ENCODE measurements at places on chromosomes 11 and 22.

DNA sequence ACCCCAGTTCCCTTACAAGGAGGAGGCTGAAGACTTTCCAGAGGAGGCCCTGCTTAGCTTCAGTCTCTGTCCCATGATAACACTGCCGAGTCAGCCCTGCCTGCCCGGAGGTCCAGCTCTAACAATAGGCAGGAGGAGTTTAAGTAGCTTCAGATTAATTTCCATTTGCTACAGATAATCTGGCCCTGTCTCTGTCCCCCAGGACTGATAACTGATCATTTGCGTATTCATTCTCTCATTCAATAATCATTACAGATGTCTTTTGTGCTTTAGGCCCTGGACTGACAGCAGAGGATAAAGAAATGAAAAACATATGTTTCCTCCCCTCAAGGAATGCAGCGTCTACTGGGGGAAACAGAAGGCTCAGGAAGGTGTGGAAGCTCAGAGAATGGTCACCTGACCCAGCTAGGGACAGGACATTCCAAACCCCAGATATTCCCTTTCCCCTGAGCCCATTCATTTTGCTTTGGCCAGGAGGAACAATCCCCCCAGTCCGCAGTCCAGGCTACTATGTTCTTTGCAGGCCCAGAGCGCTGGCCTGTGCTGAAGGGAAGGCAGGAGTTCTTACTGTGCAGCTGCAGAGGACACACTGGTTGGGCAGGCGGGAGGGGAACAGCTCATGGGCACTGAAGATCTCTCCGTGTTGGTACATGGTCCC lies 20.8 kb downstream of the CHRDL2 start:
- no peak for DNase-seq

- DNase-seq: no peak
These were observed 17.5 kb downstream of the MRGPRG start for GRCh38 chr11:3201112-3201581.

DNA sequence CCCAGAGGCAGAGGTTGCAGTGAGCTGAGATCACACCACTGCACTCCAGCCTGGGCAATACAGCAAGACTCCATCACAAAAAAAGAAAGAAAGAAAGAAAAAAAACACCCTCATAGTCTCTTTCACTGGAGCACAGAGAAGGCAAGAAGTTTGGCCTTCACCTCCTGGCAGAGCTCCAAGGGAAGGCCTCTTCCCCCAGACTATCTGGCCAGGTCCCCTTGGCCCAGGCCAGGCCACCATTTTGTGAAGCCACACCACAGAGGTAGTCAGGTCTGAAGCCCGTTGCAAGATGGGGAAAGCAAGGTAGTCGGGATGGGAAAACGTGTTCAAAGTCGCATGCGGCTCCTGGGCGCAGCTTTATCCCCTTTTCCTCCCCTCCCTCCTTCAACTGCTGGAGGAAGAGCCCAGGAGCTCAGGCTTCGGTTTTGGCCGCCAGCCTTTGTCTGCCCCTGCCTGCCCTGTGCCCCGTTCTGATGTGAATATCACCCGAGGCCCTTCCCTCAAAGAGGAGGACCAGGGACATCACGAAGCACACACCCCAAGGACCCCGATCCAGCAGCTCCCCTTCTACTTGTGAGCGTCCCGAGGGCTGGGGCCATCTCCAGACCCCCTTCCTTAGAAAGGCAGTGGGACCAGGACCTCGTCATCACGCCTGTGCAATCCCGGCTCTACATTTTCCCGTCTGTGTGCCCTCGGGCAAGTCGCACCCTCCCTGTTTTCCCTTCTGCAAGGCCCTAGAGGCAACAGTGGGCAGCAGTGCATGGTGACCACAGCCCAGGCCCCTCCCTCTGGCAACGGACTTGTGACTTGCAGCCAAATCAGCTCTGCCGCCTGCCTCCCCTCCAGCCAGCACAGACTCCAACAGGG lies 17.7 kb downstream of the CABP7 start:
- DNase-seq: no peak

- no peak for DNase-seq
These were observed 25.7 kb downstream of the CLTCL1 start for GRCh38 chr22:19265779-19266178.

Measured in NCI-H1092 treated with DMSO at 0.1 percent for 48 hours (cell line).